ENCODE measurements at places on chromosomes 13 and 19. TPM values are rescaled to one million over a fixed set of nuclear protein-coding genes. Genes with fewer than 3 reads are reported as not detected.

CDX2 gene
- total RNA-seq: not detected

RASAL3 gene
- under 0.01 TPM for total RNA-seq

RNF6 gene
- 59.1 TPM for total RNA-seq

DPY19L3 gene
- total RNA-seq: 27.9 TPM

POMP gene
- 124 TPM for total RNA-seq

CYP2A7 gene
- not detected for total RNA-seq
